T-helper 17 cell (primary cell): ENCODE measurements at places on chromosomes 2 and 18. TPM values are rescaled to one million over a fixed set of nuclear protein-coding genes. Genes with fewer than 3 reads are reported as not detected.

DPP4 gene
- total RNA-seq = 53.6 TPM

GPR35 gene
- 5.4 TPM for total RNA-seq

DNA sequence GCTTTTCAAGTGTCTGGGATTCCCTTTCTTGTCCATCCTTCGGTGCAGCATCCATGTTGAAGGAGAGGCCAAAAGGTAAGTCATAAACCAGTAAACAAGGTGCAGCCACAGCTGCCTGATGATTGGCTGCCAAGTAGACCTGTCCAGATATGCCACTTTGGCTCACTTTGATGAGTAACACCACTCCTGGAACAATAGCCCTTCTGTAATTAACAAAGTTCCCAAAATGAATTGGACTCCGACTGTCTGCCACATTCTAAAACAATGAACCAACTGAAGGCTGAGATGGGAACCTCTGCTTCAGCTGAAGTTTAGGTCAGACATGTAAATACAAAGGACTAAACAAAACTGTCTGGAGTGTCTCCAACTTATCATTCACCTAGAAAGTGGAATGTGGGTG lies 82.2 kb upstream of the LGALSL start:
- no peak for DNase-seq

- no peak for DNase-seq
Measured at GRCh38 chr2:102422910-102423309, at the start of gene IL18RAP. Gene IL18RAP, plus strand, starts transcription at chr2:102423160. Its CDS starts 118 bp downstream, at chr2:102423278.

DNA sequence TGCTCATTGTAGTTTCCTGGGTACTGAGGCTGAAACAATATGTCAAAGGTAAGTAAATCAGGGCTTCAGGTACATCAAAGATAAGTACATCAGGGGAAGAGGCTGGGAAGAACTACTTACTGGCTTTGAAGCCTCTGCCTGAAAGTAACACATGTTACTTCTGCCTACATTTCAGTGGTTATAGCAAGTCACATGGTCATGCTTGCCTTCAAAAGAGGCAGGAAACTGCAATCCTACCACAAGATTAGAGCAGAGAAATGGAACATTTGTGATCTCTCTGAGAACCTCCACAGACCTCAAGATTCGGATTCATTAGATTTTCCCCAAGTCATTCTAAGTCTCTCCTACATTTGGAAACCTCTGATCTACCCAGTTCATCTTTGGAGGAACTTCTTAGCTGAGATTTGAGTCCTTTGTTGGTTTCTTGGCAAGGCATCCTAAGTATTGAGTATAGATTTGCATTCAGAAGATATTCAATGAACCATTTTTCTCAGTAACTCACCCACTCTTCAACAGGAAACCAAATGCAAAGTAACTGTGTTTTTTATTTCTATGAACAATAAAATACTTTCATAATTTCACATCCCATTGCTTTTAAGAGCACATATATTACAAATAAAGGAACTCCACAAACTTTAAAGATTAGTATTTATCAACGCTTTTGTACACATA lies 48.5 kb upstream of the CCDC195 start:
- no peak for DNase-seq

- DNase-seq = no peak
Measured at GRCh38 chr18:35508030-35508429, 10.3 kb upstream of the INO80C start.

DNA sequence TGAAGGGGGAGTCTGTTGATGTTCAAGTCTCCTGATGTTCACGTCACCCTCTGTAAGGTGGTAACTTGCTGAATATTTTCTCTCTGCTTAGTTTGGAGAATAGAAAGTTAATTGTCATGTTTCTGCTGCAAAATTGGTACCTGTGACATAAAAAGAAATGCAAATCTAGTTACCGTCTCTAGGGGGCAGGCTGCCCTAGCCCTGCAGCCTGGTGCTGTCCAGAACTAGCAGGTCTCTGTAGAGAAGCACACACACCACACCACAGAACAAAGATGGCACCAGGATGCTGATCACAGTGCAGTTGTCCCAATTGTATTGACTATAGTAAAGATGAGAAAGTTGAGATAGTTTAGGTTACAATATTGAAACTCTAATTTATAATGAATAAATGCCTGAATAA lies 47.0 kb downstream of the SLC9A4 start:
- DNase-seq = no peak

LRRC30 gene
- not detected for total RNA-seq

G6PC2 gene
- total RNA-seq = not detected

PROM2 gene
- not detected for total RNA-seq

MGAT4A gene
- total RNA-seq = 187 TPM

STEAP3 gene
- total RNA-seq = 0.13 TPM

GRCh38 chr2:108417254-108417653 lies 31.8 kb upstream of the GCC2 start:
- DNase-seq = no peak

TMEM178A gene
- 0.89 TPM for total RNA-seq

- no peak for DNase-seq
Measured at GRCh38 chr2:126784045-126784444, 114.6 kb upstream of the TEX51 start.

CSRNP3 gene
- not detected for total RNA-seq

DNA sequence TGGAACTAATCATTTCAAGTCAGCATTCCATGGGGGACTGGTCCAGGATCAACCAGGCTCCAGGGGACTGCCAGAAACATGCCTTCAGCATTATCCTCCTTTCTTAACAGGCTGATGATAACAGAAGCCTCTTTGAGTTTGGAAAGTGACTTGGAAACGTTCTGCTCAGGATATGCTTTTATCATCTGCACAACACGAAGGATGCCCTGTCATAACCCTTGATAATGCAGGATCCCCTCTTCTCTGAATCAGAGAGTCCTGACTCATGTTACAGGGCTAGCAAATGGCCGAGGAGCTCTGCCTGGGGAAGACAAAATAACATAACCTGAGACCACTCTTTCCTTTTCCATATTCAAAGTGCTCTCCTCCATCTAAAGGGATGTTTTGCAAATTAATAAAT lies 6.7 kb downstream of the SCYGR3 start:
- DNase-seq = no peak

ALPI gene
- not detected for total RNA-seq

KLHL30 gene
- total RNA-seq = not detected

DNA sequence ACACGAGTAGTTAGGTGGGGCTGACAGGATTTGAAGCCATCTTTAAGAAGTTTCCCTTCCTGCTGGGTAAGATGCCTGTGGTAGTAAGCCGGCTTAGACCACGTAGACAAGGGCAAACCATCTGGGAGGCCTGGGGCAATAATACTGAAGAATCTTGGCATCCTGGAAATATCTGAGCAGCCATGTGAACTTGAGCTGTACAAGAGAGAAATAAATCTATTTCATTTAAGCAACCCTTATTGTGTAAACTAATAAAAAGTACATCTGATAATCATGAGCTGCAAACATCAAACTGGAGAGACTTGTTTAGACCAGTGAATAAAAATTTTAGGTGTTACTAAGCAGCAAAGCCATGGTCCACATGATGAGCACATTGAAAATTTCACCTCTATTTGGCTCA lies 11.4 kb upstream of the CETN1 start:
- no peak for DNase-seq

DNA sequence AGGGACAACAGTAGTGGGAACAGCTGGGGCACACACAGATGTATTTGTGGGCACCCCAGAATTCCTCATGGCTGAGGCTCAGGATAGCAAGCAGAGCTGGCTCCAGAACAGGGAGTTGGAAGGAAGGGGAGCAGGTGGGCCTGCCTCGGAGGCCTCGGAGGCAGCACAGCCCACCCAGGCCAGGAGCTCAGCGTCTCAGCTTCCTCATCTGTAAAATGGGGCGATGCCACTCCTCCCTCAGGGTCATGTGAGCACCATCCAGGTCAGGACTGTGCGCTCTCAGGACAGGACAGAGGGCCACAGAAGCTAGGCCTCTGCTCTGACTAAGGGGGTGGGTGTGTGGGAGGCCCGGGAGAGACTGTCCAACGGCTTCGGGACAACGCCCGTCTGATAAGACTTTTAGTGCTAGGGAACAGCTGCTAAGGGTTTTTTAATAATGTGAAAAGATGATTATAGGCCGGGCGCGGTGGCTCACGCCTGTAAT lies 106.2 kb downstream of the HDAC4 start:
- DNase-seq = no peak

EPHA4 gene
- total RNA-seq = 88.2 TPM

DNA sequence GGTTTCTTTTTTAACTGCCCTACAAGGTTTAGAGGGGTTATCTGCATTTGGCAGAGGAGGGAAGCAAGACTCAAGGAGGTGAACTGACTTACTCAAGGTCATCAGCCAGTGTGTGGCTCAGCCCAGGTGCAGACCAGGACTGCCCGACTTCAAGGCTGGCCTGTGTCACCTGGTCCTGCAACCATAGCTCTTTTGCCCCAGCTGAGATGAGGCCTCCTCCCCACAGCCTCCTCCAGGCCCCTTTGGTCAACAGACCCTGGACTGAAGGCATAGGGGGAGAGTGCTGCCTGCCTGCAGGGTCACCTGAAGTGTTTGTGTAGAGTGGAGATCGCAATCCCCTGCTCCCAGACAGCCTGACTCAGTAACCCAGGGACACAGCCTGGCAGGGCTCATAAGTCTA lies 168.5 kb upstream of the GLI2 start:
- DNase-seq = no peak

DNA sequence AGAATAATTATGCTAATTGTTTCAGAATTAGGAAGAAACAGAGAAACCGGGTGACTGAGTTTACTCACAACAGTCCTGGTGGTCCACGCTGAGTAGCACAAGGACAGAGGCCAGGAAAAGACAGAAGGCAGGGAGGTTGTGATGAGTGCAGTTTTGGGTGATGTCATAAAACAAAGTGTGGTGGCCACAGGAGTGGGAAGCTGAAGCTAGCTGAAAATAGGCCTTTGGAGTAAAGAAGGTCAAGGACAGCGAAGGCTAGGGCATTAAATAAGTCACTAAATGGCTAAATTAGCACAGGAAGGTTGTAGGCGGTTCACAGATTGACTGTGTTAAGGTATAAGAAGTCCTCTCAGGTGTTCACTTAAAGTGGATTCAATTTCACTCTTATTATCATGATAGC lies 120.9 kb upstream of the TTN start:
- no peak for DNase-seq

GRCh38 chr2:239970004-239970623 lies 55.0 kb downstream of the NDUFA10 start:
- DNase-seq = no peak

DNA sequence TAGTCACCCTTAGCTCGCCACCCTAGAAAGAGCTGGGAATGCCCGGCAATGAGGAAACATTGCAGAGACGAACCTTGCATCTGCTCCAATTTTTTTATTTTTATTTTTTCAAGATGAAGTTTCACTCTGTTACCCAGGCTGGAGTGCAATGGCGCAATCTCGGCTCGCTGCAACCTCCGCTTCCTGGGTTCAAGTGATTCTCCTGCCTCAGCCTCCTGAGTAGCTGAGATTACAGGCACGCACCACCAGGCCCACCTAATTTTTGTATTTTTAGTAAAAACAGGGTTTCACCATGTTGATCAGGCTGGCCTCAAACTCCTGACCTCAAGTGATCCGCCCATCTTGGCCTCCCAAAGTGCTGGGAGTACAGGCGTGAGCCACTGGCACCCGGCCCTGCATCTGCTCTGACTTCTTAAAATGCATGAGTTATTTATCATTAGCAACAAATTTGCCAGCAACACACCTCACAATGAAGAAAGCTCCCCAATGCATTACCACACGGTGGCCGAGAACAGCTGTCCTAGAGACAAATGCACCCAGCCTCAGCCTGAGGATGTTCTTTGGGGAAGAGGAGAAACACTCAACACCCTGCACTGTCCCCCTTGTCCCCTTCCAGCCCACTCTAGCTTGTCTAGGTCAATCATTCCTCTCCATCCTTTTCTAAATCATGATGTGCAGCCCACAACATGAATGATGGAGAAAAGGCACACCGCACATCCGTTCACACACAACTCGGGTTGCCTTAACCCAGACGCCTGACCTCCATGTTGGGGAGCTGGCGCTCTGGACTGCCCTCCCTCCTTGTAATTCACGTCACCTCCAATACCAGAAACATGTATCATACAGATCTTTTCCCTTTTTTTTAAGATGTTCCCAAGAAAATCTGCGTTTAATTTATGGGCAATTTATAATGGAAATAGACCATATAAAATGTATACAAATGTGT lies 46.9 kb downstream of the TTC32 start:
- DNase-seq = no peak

TLK1 gene
- total RNA-seq = 147 TPM

DNA sequence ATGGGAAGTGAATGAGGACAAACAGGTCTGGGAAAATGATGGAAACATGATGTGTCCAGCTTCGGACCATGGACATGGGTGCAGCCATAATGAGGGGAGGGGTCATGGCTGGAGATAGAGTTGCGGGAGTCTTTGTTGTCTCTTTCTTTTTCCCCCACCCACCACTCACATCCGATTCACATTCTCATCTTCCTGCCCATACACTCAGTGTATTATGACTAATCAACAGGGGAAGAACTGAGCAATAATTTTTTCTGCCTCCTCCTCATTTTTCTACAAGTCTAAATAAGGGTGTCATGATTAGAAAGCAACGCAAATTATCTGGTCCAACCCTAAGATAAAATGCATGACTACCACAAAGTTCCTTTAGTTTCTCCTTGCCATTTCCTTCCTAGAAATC lies 5.7 kb upstream of the SERPINB2 start:
- DNase-seq = no peak

DNA sequence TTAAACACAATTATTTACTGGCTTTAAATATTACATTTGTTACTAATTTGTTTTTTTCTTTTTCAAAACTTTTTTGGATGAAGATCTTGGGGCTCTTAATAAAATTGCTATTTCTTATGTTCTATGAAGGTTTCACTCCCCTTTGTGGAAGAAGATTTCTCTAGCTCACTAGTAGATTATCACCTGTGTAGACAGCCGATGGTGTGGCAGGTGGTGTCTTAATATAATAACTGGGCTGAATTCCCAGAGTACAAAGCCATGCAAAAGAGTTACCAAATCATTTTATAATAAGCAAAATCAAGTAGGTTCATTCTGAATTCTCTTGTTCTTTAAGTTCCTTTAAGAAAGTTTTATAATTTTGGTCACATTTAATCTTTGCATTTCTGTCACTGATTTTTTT lies 233.7 kb downstream of the CCDC102B start:
- DNase-seq = no peak

EHD3 gene
- 23.5 TPM for total RNA-seq

EGR4 gene
- total RNA-seq = 0.52 TPM

RAB17 gene
- not detected for total RNA-seq

KCNF1 gene
- not detected for total RNA-seq
